Bladder microvascular endothelial cell (primary cell): ENCODE measurements at places on chromosomes 16 and 17. TPM values are rescaled to one million over a fixed set of nuclear protein-coding genes. Genes with fewer than 3 reads are reported as not detected.

Gene GPR142
- total RNA-seq, result 0.16 and 0.19 TPM in 2 replicates

Gene CD300H
- not detected in 2 replicates for total RNA-seq

Gene RILP
- total RNA-seq, result 10.1 and 12.3 TPM in 2 replicates

Gene CNTNAP1
- total RNA-seq, result 16.7 and 53.1 TPM in 2 replicates

Gene FBXW10B
- 0.32 and 3.2 TPM in 2 replicates for total RNA-seq

Gene FAM20A
- under 0.01 TPM in 1 of 2 replicates, not detected in the other for total RNA-seq

Gene SLC2A4
- total RNA-seq, result 0.57 TPM in 1 of 2 replicates, not detected in the other

Gene KRTAP4-1
- not detected in 2 replicates for total RNA-seq

Gene CES1
- total RNA-seq, result 0.16 TPM in 1 of 2 replicates, not detected in the other

Gene NPIPA8
- total RNA-seq, result 1.6 and 10.4 TPM in 2 replicates

Gene RAB34
- 8.9 and 18.1 TPM in 2 replicates for total RNA-seq

Gene HBA1
- not detected in 2 replicates for total RNA-seq

Gene GRIN2A
- total RNA-seq, result not detected in 2 replicates

Gene ANKRD40CL
- total RNA-seq, result not detected in 2 replicates

Gene MTMR4
- total RNA-seq, result 30.0 and 43.7 TPM in 2 replicates

Gene PARD6A
- total RNA-seq, result 2.5 and 2.8 TPM in 2 replicates

Gene TNFSF13
- 0.69 and 0.81 TPM in 2 replicates for total RNA-seq

Gene ASB16
- total RNA-seq, result not detected in 2 replicates

Gene MT1G
- not detected in 2 replicates for total RNA-seq

Gene KLHL10
- total RNA-seq, result under 0.01 and 0.19 TPM in 2 replicates

Gene PYCARD
- total RNA-seq, result 39.4 and 93.4 TPM in 2 replicates

Gene CD300E
- not detected in 2 replicates for total RNA-seq

Gene SLC12A3
- total RNA-seq, result not detected in 2 replicates

Gene RNF40
- 42.7 and 67.6 TPM in 2 replicates for total RNA-seq

Gene SYCE1L
- total RNA-seq, result 2.1 and 5.0 TPM in 2 replicates

Gene ADAM11
- under 0.01 and 0.13 TPM in 2 replicates for total RNA-seq

Gene CRYM
- not detected in 2 replicates for total RNA-seq

Gene SEPTIN1
- total RNA-seq, result 0.50 TPM in 1 of 2 replicates, not detected in the other

Gene PYY
- not detected in 2 replicates for total RNA-seq
